ENCODE measurements at places on chromosomes 13 and 19. TPM values are rescaled to one million over a fixed set of nuclear protein-coding genes. Genes with fewer than 3 reads are reported as not detected.

DNA sequence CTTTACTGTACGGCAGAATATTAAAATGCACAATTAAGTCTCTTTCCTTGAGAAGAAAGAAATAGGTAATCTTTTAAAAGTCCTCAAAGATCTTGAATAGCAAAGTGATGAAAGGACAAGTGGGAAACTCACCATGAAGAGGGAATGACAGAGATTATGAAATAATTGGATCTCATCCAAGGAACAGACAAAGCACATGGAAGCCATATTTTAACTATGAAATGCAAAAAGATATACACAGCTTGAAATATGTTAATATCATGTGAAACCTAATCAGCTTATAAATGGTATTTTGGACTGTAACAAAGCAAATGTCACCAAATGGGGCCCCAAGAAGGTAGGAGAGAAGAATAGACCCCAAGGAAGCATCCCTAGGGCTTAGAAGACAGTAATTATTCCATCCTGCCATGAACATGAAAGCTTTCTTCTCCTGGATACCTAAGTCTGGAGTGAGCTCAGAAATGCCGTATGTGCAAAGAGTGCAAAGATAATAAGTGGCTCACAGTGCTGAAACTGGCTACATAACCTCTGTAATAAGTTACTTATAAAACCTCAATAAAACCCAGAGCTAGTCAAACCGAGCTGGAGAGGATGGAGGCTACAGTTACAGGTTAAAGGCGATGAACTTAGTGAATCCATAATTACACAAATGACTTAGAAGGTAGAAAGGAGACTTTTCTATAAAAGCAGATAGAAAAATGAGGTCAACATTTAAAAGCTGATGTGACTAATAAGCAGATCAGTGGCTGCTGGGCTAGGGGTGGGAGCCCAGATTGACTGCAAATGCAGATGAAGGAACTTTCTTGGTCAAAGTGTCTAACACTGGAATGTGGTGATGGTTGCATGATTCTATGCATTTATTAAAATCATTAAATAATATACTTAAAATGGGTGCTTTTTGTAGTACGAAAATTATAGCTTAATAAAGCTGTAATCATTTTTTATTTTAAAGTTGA lies 34.4 kb downstream of the DCLK1 start:
- DNase-seq: no peak

DNA sequence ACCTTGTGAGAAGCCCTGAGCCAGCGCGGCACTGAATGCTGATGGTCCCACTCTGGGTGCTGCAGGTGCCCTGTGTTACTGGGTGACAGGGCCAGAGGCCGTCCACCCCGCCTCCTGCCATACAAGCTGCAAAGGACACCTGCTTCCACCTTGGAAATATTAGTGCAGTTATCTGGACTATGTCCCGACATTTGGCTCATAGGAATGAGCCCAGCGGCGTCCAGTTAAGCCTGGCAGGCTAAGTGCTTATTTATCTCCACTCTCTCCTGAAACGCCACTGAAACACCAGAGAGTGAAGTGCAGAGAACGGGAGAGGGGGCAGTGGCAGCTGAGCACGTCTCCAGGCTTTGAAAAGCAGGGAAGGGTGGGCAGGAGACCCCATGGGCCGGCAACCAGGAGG lies 145.8 kb downstream of the KDM4B start:
- DNase-seq: peak; percentile 76

DNA sequence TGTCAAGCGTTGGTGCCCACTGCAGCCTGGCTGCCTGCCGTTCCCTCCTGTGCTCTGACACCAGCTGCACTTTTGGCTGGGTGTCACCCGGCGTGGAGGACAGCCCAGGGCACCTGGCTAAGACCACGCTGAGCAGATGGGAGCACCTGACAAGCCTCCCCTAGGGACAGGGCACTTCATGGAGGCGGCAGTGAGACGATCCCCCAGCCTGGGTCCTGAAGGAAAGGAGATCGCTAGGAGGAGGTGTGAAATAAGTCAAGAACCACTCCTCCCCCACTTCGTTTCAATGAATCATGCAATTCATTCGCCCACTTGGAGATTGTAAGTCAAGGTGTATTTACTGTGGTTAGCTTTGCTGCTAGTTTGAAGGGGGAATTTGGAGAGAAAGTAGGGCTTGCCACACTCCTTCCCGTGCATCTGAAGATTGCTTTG lies 38.8 kb downstream of the VSTM2B start:
- DNase-seq: no peak

- DNase-seq: no peak
Observed at GRCh38 chr13:59970847-59971246, 192.9 kb downstream of the DIAPH3 start.

DNA sequence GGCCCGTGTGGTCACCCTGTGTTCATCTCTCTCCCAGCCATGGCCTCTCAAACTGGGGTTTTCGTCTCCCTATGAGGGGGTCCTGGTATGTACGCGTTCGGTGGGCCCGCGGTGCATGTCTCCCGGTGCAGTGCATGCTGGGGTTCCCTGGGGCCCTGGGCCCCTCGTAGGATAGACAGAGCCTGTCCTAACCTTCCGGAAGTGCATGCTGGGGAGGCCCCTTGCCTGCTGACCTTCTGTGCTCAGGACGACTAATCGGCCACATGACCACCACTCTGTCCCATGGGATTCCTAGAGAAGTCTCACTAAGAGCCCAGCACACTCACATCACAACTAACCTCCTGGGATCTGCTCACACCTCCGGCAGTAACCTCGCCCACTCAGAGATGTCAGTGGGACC lies 4.9 kb upstream of the USE1 start:
- no peak for DNase-seq

DNA sequence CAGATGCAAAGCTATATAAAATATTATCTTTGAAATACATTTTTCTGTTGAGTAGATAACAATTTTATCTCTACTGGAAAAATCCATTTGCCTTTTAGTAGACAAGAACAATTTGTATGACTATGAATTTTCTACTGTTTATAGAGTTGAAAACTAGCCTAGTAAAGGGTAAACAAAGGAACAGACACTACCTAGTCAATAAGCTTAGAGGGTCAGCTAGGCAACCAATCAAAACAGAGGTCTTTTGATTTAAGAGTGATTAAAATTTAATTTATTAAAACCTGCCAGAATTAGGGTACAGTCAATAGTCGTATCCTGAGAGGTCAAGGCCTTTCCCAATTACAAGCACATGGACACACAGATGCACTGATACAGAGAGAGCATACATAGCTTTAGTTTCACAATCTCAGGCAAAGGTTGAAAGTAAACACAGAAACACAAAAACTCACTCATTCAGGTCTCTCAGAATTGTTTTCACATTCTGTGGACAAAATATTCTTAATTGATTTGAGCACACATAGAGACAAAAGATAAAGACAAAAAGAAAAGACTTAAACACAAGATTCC lies 24.5 kb upstream of the GPC6 start:
- no peak for DNase-seq

DNA sequence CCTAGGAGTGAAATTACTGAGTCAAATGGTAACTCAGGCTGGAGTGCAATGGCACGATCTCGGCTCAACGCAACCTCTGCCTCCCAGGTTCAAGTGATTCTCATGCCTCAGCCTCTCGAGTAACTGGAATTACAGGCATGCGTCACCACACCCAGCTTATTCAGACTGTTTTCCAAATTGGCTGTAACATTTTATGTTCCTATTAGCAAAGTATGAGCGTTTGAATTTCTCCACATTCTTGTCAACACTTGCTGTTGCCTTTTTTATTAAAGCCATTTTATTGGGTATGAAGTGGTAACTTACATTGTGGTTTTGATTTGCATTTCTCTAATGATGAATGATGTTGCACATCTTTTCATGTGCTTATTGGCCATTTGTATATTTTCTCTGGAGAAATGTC lies 7.9 kb downstream of the IPO5 start:
- DNase-seq: no peak

DNA sequence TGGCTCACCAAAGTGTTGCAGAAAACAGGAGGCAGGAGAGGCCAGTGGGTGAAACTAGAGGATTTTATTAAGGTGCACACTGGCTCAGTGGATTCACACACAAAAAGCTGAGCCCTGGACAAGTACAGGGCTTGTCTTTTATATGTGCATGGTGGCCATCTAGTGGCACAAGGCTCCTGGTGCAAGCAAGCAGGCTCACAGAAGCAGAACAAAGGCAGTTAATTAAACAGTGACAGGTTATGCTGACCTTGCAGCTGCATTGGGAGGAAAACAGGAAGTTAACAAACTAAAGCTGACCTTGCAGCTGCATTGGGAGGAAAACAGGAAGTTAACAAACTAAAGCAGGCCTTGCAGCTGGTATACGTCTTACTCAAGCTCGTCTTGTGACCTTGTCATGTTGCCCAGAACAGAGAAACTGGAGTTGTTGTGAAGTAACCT lies 65.3 kb upstream of the ZNF681 start:
- no peak for DNase-seq

GRCh38 chr13:105031306-105031705 lies 1504.2 kb downstream of the EFNB2 start:
- DNase-seq: no peak

DNA sequence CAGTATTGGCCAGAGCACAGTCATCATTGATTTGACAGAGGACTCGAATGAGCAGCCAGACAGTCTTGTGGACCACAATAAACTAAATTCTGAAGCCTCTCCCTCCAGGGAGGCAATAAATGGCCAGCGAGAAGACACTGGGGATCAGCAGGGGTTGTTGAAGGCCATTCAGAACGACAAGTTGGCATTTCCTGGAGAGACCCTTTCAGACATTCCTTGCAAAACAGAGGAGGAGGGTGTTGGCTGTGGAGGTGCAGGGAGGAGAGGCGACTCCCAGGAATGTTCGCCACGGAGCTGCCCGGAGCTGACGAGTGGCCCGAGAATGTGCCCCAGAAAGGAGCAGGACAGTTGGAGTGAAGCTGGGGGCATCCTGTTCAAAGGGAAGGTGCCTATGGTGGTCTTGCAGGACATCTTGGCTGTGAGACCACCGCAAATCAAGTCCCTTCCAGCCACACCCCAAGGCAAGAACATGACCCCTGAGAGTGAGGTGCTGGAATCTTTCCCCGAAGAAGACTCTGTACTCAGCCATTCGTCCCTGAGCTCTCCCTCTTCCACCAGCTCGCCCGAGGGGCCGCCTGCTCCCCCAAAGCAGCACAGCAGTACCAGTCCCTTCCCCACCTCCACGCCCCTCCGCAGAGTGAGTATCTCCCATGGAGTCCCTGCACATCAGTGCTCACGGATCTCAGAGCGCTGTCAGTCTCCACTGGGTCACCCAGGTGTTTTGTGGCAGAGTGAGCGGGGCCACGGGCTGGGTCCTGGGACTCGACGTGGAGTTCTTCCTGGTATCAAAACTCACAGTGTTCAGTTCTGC lies 6.9 kb downstream of the CHAF1A start:
- DNase-seq: no peak

DNA sequence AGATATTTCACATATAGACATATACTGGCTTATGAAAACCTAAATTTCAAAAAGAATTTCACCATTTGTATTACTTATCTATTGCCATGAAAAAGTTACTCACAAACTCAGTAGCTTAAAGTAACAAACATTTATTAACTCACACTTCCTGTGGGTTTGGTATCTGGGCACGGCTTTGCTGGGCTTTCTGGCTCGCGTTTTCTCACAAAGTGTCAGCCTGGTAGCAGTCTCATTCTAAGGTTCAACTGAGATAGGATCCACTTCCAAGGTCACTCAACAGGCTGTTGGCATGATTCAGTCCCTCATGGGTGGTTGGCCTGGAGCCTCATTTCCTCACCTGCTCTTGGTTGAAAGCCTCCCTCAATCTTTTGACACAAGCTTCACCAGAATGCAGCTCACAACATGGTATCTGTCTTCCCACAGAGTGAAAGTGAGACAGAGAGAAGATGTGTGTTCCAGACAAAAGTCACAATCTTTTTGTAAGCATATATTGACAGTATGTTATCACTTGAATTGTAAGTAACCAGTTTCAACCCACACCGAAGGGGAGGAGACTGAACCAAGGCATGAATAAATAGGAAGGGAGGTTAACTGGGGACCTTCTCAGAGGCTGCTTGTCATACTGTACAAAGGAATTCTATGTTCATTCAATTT lies 1065.8 kb upstream of the SPRY2 start:
- DNase-seq: peak; percentile 10

DNA sequence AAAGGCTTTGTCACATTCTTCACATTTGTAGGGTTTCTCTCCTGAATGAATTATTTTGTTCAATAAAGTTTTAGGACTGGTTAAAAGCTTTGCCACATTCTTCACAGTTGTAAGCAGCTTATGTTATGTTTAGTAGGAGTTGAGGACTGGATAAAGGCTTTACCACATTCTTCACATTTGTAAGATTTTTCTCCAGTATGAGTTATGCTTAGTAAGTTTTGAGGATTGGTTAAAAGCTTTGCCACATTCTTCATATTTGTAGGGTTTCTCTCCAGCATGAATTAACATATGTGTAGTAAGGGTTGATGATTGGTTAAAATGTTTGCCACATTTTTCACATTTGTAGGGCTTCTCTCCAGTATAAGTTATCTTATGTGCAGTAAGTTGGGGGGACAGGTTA lies 79.9 kb downstream of the ZNF431 start:
- no peak for DNase-seq

GRCh38 chr19:16066611-16067104 lies 9.6 kb upstream of the TPM4 start:
- DNase-seq: no peak

DNA sequence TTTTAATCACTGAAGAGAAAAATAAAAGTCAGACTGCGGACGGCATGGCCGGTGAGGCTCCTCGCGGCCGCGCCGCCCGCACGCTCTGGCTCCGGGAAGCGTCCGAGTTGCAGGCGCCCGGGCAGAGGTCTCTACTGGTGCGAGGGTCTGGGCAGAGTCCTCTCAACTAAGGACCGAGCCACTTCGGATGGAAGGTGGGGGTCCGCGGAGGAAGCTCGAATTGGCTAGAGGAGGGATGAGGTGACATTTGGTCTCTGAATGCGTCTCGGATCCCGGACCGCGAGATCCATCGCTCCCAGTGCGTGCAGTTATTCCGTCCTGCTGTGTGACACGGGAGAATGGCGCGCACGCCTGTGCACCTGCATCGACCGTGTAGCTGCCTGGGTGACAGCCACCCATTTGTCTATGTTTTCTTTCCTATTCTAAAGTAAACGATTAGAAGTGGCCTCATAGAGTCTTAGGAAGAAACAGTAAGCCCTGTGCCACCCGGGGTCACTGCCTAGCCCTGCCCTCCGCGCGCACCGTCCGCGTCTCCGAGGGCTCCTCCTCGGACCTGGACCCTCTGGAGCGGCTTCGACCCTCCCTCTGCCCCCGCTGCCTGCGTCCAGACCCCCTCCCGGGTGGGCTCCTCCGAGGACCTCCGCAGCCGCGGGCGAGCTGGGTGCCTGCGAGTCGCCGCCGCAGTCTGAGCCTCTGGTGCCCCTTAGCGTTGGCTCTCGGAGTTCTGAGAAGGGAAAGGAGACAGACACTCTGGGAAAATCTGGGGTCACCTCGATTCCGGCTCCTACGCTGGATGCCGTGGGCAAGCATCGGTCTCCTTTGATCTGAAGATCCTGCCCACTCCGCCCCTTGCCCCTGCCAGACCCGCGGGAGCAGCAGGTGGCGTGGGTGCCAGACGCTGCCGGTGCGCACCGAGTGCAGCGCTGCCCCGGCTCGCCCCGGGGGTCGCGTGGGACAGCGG lies 347.4 kb downstream of the LIG4 start:
- DNase-seq: peak; percentile 35

Gene KLK11
- total RNA-seq: 44.8 TPM

Gene LILRB1
- 0.52 TPM for total RNA-seq

Gene KLK14
- not detected for total RNA-seq

Gene NBEA
- 19.1 TPM for total RNA-seq

Gene CHMP2A
- total RNA-seq: 66.4 TPM

Gene MEF2B
- not detected for total RNA-seq

Gene EPN1
- 52.4 TPM for total RNA-seq

Gene SMIM44
- total RNA-seq: not detected

Gene PSG11
- total RNA-seq: not detected

Gene ZNF534
- total RNA-seq: not detected

Data from body of pancreas (tissue), 4 donors.